ENCODE measurements at places on chromosomes 4 and X. TPM values are rescaled to one million over a fixed set of nuclear protein-coding genes. Genes with fewer than 3 reads are reported as not detected.
A peak's percentile ranks its signal among the peaks of the same experiment; 100 is the strongest.

DNA sequence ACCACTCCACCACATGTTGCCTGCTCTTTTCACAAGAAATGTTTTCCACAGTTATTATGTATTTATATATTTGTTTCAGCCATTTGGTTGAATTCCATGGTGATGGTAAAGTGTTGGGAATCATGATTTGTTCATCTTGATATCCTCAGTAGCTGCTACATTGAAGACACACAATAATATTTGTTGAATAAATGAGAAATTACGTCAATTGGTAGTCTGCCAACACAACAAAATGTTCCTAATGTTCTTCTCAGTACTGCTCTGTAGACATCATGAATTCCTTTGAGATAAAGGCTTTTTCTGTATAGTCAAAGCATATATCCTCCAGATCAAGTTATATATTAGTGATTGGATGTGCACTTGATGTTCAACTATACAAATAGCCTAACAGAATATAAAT, 29.5 kb downstream of the CXXC4 start:
- DNase-seq, result no peak

GRCh38 chr4:108143515-108143914, 25.2 kb downstream of the LEF1 start:
- DNase-seq, result no peak

DNA sequence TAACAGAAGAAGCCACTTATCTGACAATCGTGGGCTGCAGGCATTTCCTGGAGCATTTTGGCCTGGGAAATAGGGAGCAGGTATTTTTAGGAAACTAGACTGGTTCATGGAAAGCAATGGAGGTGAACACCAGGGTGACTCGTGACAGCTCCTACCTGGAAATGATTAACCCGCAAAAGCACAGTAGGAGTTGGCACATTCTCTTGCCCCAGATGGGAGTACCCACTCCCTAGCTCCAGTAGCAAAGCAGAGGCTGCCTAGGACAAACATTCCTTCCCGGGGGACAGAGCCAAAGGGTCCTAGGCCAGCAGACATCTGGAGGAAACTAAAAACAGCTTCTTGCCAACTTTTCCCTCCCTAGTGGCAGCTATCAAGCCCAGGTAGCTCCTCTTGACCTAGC, 29.0 kb downstream of the RTL5 start:
- DNase-seq, result no peak

- DNase-seq, result peak; percentile 56
Observed at GRCh38 chr4:36189511-36190226, 54.6 kb downstream of the ARAP2 start.

GRCh38 chr4:99886146-99886545, 8.1 kb downstream of the LAMTOR3 start:
- DNase-seq, result no peak

- no peak for DNase-seq
Observed at GRCh38 chr4:146490106-146490505, 31.6 kb downstream of the SLC10A7 start.

DNA sequence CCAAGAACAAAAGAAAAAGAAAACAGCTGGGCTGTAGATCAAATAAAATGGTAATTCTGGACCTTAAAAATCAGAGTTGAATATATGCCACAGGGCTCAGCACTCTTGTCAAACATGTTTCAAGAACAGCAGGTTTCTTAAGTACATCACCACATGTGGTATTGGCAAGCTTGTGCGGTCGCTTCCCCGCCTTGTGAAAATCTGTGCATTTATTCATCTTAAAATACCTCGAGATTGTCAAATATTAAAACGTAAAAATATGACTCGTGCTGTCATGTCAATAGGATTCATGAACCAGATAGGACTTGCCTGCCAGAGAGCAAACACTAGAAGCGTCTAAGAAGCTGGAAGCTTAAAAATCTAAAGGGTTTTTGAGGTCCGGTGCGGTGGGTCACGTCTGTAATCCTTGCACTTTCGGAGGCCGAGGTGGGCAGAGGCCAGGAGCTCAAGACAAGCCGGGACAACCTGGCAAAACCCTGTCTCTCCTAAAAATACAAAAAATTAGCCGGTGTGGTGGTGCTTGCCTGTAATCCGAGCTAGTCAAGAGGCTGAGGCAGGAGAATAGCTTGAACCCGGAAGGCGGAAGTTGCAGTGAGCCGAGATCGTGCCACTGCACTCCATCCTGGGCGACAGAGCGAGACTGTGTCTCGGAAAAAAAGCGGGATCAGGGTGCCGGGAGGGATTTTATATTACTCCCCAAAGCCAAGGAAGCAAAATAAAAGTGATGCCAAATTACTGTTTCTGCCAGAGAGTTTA, 40.2 kb upstream of the TMEM154 start:
- DNase-seq, result no peak

- no peak for DNase-seq
Observed at GRCh38 chrX:34299451-34299967, 167.4 kb upstream of the FAM47A start.

GRCh38 chr4:89681219-89681618, 155.7 kb downstream of the SNCA start:
- DNase-seq, result no peak

The RENBP gene
- polyA plus RNA-seq, result not detected

The TMSB15C gene
- 0.69 TPM for polyA plus RNA-seq

The EVC2 gene
- 5.9 TPM for polyA plus RNA-seq

The XAGE1A gene
- polyA plus RNA-seq, result not detected

The TREX2 gene
- polyA plus RNA-seq, result not detected

The NALF2 gene
- polyA plus RNA-seq, result not detected

The LARP1B gene
- 9.2 TPM for polyA plus RNA-seq
